ENCODE measurements at places on chromosomes 4 and X.

GRCh38 chr4:151862766-151863165 is 102.0 kb upstream of the GATB start:
- no peak for DNase-seq
- no peak overlapping the region for H3K27ac ChIP-seq
- no peaks in the 10 kb centered on the region for H3K36me3 ChIP-seq
- peaks cover 23% of the 10 kb centered on the region for H3K27me3 ChIP-seq

DNA sequence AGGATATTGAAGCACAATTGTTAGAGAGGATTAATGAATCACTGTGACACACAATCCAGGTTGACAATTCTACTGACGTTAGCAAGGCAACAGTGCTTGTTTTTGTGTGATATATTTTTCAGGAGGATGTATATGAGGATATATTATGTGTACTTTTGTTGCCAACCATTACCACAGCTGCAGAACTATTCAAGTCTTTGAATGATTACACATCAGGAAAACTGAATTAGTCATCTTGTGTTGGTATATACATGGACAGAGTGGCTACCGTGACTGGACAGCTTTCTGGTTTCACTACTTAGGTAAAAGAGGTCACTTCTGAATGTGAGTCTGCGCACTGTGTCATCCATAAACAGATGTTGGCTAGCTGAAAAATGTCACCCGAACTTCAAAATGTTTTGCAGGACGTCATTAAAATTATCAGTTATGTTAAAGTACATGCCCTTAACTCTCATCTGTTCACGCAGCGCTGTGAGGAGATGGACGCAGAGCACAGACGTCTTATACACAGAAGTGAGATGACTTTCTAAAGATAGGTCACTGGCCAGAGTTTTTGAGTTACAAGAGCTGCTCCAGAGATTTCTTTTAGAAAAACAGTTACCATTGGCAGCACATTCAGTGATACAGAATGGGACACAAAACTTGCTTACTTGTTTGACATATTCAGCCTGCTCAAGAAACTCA is 69.0 kb downstream of the MRPL1 start:
- peaks cover 11% of the 10 kb centered on the region for H3K4me1 ChIP-seq
- H3K4me3 ChIP-seq, result no peak overlapping the region
- H3K27ac ChIP-seq, result no peak overlapping the region
- H3K27me3 ChIP-seq, result no peaks in the 10 kb centered on the region

- no peaks in the 10 kb centered on the region for H3K36me3 ChIP-seq
- no peaks in the 10 kb centered on the region for H3K27me3 ChIP-seq
- no peak overlapping the region for H3K27ac ChIP-seq
- H3K4me1 ChIP-seq, result no peaks in the 10 kb centered on the region
Observed at GRCh38 chr4:73741031-73741749, 821 bp downstream of the CXCL8 start.

GRCh38 chrX:139738581-139738980 is 30.6 kb upstream of the MCF2 start:
- no peak for DNase-seq
- H3K4me1 ChIP-seq, result no peaks in the 10 kb centered on the region
- no peak overlapping the region for H3K4me3 ChIP-seq
- no peaks in the 10 kb centered on the region for H3K27me3 ChIP-seq
- no peaks in the 10 kb centered on the region for H3K36me3 ChIP-seq
- H3K27ac ChIP-seq, result no peak overlapping the region

DNA sequence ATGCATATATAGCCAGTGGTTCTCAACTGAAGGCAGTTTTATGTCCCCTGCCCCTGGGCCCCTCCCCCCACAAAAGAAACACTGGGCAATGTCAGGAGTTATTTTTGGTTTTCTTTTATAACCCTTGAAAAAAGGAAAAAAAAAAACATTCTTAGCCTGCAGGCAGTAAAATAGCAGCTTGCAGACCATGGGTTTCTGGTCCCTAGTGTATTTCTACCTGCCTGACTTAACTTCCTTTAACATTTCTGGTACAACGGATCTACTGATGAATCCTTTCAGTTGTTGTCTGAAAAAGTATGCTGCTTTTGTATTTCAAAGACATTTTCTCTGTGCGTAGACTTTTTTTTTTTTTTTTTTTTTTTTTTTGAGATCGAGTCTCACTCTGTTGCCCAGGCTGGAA is 11.1 kb upstream of the FAM200B start:
- no peaks in the 10 kb centered on the region for H3K27me3 ChIP-seq
- H3K36me3 ChIP-seq, result peaks cover 4% of the 10 kb centered on the region
- H3K27ac ChIP-seq, result no peak overlapping the region
- no peak overlapping the region for H3K4me3 ChIP-seq
- DNase-seq, result no peak
- peaks cover 17% of the 10 kb centered on the region for H3K4me1 ChIP-seq

- no peaks in the 10 kb centered on the region for H3K36me3 ChIP-seq
- no peak overlapping the region for H3K4me3 ChIP-seq
- H3K4me1 ChIP-seq, result no peaks in the 10 kb centered on the region
- no peaks in the 10 kb centered on the region for H3K27me3 ChIP-seq
Observed at GRCh38 chr4:126533146-126533805, 1099.5 kb upstream of the INTU start.

- H3K4me3 ChIP-seq, result no peak overlapping the region
- no peak overlapping the region for H3K27ac ChIP-seq
- no peaks in the 10 kb centered on the region for H3K27me3 ChIP-seq
Observed at GRCh38 chrX:132169554-132169953, 41.7 kb upstream of the FRMD7 start.

GRCh38 chr4:148643851-148644250 is 201.6 kb upstream of the NR3C2 start:
- no peak overlapping the region for H3K4me3 ChIP-seq
- no peaks in the 10 kb centered on the region for H3K36me3 ChIP-seq
- H3K27ac ChIP-seq, result no peak overlapping the region
- DNase-seq, result no peak
- H3K4me1 ChIP-seq, result no peaks in the 10 kb centered on the region

- no peaks in the 10 kb centered on the region for H3K27me3 ChIP-seq
- no peak overlapping the region for H3K27ac ChIP-seq
- H3K36me3 ChIP-seq, result no peaks in the 10 kb centered on the region
- DNase-seq, result no peak
Observed at GRCh38 chr4:76235915-76236314, 15.6 kb upstream of the FAM47E start.

GRCh38 chr4:174681723-174682300 is 147.2 kb downstream of the GLRA3 start:
- H3K27ac ChIP-seq, result no peak overlapping the region
- H3K4me1 ChIP-seq, result no peaks in the 10 kb centered on the region
- H3K4me3 ChIP-seq, result no peak overlapping the region
- no peak for DNase-seq
- no peaks in the 10 kb centered on the region for H3K27me3 ChIP-seq

GRCh38 chrX:10922159-10922558 is 189.0 kb upstream of the HCCS start:
- no peaks in the 10 kb centered on the region for H3K27me3 ChIP-seq
- H3K27ac ChIP-seq, result no peak overlapping the region
- no peaks in the 10 kb centered on the region for H3K36me3 ChIP-seq
- DNase-seq, result peak; percentile 1
- H3K4me3 ChIP-seq, result no peak overlapping the region
- H3K4me1 ChIP-seq, result 0 out of 2 replicates have a peak, but pooled peaks cover 6% of the 10 kb centered on the region

- no peaks in the 10 kb centered on the region for H3K36me3 ChIP-seq
- no peaks in the 10 kb centered on the region for H3K4me1 ChIP-seq
- H3K27me3 ChIP-seq, result peaks cover 17% of the 10 kb centered on the region
- no peak for DNase-seq
Observed at GRCh38 chr4:165514739-165515138, 135.9 kb downstream of the CPE start.

DNA sequence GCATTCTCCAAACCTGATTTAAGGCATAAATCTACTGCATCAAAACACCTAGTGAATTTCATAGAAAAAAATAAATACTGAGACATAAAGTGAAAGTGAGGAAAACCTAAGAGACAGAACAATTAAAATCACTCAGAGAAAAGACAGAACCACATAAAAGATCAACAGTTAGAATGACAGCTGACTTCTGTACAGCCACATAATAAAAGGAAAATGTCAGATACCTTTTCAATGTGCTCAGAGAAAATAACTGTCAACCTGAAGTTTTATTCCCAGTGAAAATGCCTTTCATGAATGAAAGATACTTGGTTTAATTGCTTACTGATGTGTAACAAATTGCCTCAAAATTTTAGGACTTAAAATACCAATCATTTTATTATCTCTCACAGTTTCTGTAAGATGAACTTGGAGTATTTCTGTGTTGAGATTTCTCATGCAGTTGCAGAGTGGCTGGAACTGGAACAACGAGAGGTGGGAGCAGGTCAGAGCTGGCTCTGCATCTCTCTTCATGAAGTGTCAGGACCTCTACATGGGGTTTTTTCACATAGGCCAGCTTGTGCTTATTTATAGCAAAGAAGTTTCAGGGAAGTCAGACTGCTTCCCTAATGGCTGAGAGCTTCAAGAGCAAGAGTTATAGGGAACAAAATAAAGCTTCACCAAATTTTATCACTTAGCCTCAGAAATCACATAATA is 11.9 kb upstream of the POF1B start:
- H3K4me3 ChIP-seq, result no peak overlapping the region
- H3K4me1 ChIP-seq, result no peaks in the 10 kb centered on the region
- H3K27ac ChIP-seq, result no peak overlapping the region

GRCh38 chr4:38683276-38683675 is 19.3 kb downstream of the KLF3 start:
- DNase-seq, result no peak
- no peaks in the 10 kb centered on the region for H3K27me3 ChIP-seq
- no peak overlapping the region for H3K4me3 ChIP-seq
- no peaks in the 10 kb centered on the region for H3K4me1 ChIP-seq

- H3K27ac ChIP-seq, result no peak overlapping the region
- no peaks in the 10 kb centered on the region for H3K27me3 ChIP-seq
- DNase-seq, result no peak
Observed at GRCh38 chrX:79371101-79371500, 4.0 kb upstream of the ITM2A start.

DNA sequence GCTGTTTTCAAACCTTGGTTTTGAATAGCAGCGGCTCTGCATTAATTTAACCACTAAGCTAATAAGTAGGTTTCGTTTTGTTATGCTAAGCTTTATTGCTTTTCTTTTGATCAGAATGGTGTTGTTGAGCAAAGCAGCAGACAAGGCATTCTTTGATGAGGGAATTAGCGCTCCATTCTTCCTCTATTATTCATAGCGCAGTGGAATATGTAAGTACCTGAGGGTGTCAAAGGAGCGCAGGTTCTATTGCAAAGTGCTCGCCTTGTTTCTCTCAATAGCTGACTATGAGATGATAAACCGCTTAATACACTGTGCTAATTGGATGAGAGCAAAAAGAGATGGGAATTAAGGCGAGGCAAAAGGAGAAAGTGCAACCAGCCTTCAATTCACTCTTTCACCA is 16.3 kb downstream of the ARX start:
- no peaks in the 10 kb centered on the region for H3K36me3 ChIP-seq
- H3K4me1 ChIP-seq, result peaks cover 11% of the 10 kb centered on the region
- DNase-seq, result no peak
- H3K27me3 ChIP-seq, result no peaks in the 10 kb centered on the region
- no peak overlapping the region for H3K4me3 ChIP-seq

- H3K4me1 ChIP-seq, result peaks cover 28% of the 10 kb centered on the region
- no peak overlapping the region for H3K4me3 ChIP-seq
- no peak overlapping the region for H3K27ac ChIP-seq
- no peak for DNase-seq
- peaks cover 85% of the 10 kb centered on the region for H3K36me3 ChIP-seq
Observed at GRCh38 chr4:10102474-10103332, 13.9 kb downstream of the WDR1 start.

- H3K36me3 ChIP-seq, result no peaks in the 10 kb centered on the region
- H3K4me3 ChIP-seq, result peak overlapping the region; percentile 85
- no peaks in the 10 kb centered on the region for H3K27me3 ChIP-seq
- peaks cover 10% of the 10 kb centered on the region for H3K4me1 ChIP-seq
- no peak for DNase-seq
Observed at GRCh38 chrX:44873415-44874276, 658 bp downstream of the KDM6A start.

DNA sequence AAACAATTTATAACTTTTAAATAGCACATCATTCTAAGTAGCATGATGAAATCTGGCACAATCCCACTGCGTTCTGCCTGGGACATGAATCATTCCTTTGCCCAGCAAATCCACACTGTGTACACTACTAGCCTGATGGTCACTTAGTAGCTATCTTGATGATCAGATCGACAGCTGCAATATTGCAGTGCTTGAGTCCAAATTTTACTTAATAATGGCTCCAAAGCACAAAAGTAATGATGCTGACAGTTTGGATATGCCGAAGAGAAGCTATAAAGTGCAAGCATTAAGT is 86.6 kb upstream of the NPNT start:
- no peak overlapping the region for H3K27ac ChIP-seq
- no peak overlapping the region for H3K4me3 ChIP-seq
- no peaks in the 10 kb centered on the region for H3K4me1 ChIP-seq
- DNase-seq, result no peak
- H3K27me3 ChIP-seq, result no peaks in the 10 kb centered on the region
- H3K36me3 ChIP-seq, result no peaks in the 10 kb centered on the region

DNA sequence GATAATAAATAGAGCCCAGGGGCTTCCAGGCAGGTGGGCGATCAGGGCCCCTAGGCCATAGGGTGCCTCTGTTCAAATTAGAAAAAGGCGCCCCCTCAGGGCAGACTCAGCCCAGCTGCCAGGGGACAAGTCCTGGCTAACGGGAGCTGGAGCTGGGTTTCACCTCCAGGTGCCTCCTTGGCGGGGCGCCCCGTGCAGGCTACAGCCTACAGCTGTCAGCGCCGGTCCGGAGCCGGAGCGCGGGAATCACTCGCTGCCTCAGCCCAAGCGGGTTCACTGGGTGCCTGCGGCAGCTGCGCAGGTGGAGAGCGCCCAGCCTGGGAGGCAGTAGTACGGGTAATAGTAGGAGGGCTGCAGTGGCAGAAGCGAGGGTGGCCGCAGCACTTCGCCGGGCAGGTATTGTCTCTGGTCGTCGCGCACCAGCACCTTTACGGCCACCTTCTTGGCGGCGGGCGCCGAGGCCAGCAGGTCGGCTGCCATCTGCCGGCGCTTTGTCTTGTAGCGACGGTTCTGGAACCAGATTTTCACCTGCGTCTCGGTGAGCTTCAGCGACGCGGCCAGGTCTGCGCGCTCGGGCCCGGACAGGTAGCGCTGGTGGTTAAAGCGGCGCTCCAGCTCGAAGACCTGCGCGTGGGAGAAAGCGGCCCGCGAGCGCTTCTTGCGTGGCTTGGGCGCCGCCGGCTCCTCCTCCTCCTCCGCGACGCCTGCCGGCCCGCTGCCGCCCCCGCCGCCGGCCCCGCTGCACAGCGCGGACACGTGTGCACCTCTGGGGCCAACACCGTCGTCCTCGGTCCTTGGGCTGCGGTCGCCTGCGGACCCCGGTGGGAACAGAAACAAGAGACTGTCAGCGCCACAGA is 2.4 kb downstream of the NKX3-2 start:
- H3K27me3 ChIP-seq, result peaks cover 7% of the 10 kb centered on the region
- H3K4me1 ChIP-seq, result peaks cover 28% of the 10 kb centered on the region
- H3K36me3 ChIP-seq, result no peaks in the 10 kb centered on the region
- no peak overlapping the region for H3K27ac ChIP-seq
- no peak overlapping the region for H3K4me3 ChIP-seq
- no peak for DNase-seq

DNA sequence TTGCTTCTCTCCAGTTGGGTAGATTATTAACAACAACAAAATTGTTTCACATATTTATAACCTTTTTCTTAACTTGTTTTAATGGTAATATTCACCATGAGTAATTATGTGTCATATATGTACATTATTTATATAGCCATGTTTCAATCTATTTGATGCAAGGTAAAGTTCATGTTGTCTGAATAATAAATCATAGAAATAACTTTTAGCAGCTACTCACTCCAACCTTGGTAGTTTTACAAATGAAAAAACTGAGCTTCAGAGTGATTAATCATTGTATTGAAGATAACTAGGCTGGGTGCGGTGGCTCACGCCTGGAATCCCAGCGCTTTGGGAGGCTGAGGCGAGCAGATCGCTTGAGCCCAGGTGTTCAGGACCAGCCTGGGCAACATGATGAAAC is 46.0 kb downstream of the TMA16 start:
- no peaks in the 10 kb centered on the region for H3K27me3 ChIP-seq
- no peaks in the 10 kb centered on the region for H3K36me3 ChIP-seq
- H3K27ac ChIP-seq, result no peak overlapping the region
- no peak for DNase-seq
- H3K4me3 ChIP-seq, result no peak overlapping the region
- H3K4me1 ChIP-seq, result no peaks in the 10 kb centered on the region
